ENCODE measurements at places on chromosomes 6 and 20.

DNA sequence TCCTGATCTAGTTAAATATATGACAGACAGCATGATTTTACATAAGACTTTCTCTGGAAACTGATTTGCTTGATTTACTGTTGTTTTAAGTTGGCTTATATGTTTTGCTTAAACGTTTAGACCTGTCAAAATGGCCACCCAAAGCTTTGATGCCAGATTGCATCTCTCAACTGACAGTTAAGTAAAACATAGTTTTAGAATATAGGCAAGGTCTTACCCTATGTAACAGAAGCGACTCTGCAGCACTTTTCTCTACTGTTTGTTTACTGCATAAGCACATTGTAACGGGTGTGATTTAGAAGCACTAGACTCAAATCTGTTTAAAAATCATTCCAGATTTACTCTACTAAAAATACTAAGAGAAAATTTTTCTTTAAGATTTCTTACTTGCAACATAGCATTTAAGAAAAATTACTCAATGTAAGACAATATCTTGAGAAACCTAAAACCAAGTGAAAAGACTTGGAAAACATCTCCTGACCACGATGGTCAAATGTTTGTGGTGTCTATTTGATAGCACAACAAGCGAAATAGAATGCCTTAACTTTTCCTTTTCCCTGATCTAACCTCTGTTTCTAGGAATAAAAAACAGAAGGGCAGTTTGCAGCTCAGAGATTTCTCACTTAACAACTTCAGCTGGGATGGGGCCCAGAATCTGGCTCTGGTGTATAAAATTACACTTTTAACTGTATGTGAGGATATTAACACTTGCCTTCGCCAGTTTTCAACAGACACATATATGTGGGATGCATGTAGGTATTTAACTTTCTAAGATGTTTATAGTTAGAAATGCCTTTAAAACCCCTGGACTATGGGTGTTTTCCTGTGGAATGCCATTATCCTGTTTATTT lies 47.4 kb downstream of the AIG1 start:
- no peaks in the 10 kb centered on the region for H3K36me3 ChIP-seq
- DNase-seq, result no peak
- no peak overlapping the region for H3K4me3 ChIP-seq

GRCh38 chr6:98877250-98877649 lies 42.9 kb downstream of the POU3F2 start:
- no peaks in the 10 kb centered on the region for H3K4me1 ChIP-seq
- peaks cover 34% of the 10 kb centered on the region for H3K36me3 ChIP-seq

DNA sequence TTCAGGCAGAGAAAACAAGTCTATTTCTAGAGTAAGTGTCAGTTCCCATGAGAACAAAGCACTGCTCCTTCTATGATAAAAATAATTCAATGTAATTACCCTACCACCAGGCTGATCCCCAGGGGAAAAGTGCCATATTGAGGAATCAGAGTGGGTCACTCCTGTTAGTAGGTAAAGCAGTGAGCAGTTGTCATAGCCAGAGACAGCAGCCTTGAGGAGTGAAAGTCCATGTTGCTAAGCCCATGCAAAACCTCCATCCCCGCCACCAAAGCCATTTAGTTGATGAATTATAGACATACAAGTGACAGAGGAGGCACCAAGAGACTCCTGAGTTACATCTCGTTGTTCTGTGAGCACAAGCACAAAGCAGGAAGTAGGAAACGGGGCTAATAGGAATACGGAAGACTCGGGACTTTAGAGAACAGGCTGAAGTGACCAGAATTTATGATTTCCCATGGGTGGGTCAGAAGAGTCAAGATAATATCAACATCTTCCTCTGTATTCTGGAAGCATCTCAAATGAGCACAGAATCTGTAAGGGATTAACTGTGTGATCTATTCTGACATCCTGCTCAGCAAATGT lies 197.9 kb downstream of the MAFB start:
- H3K27ac ChIP-seq, result no peak overlapping the region
- no peak for DNase-seq
- H3K27me3 ChIP-seq, result peaks cover 4% of the 10 kb centered on the region
- no peak overlapping the region for H3K4me3 ChIP-seq
- H3K4me1 ChIP-seq, result no peaks in the 10 kb centered on the region

- no peaks in the 10 kb centered on the region for H3K27me3 ChIP-seq
- no peak overlapping the region for H3K27ac ChIP-seq
- no peaks in the 10 kb centered on the region for H3K36me3 ChIP-seq
- H3K4me3 ChIP-seq, result no peak overlapping the region
- H3K4me1 ChIP-seq, result peaks cover 10% of the 10 kb centered on the region
- no peak for DNase-seq
Measured at GRCh38 chr6:39553029-39553428, 172.2 kb downstream of the KIF6 start.

DNA sequence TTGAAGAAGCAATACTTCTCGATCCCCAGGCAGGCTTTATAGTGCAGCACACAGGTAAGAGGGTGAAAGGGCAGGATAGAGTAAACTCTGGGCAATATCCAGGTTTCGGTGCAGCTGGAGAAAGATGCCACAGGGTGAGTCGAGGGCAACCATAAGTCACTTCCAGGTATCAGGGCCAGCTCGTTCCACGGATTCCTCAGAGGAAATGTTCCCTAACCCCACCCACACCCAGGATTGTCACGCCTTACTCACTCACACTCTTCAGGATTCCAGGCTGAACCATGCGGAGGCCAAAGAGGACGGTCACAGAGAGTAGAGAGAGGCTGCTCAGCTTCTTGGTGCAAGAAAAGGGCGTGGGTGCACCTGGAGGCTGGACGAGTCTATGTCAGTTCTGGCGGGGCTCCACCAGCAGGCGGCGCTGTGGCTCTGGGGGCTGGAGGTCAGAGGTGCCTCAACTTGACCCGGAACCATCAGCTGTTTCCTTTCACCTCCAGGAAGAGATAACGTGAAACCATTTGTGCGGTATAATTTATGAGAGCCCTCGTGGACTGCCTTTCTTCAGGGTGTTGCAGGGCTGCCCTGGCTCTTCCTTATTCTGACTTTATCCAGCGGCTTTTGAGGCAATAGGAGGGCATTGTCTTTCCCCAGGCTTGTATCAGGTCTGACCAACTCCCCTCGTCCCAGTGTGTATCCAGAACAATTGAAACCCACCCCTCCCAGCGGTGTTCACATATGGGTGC lies 14.5 kb upstream of the WFDC12 start:
- no peak overlapping the region for H3K27ac ChIP-seq
- H3K36me3 ChIP-seq, result no peaks in the 10 kb centered on the region
- H3K27me3 ChIP-seq, result no peaks in the 10 kb centered on the region

- no peaks in the 10 kb centered on the region for H3K4me1 ChIP-seq
- no peak overlapping the region for H3K4me3 ChIP-seq
- no peak overlapping the region for H3K27ac ChIP-seq
- no peaks in the 10 kb centered on the region for H3K36me3 ChIP-seq
- DNase-seq, result no peak
Measured at GRCh38 chr6:133185731-133186130, 55.4 kb upstream of the EYA4 start.
